ENCODE measurements at places on chromosomes 5 and 9.

- no peak for DNase-seq
These were observed 365.9 kb downstream of the NFIB start for GRCh38 chr9:13948037-13948436.

DNA sequence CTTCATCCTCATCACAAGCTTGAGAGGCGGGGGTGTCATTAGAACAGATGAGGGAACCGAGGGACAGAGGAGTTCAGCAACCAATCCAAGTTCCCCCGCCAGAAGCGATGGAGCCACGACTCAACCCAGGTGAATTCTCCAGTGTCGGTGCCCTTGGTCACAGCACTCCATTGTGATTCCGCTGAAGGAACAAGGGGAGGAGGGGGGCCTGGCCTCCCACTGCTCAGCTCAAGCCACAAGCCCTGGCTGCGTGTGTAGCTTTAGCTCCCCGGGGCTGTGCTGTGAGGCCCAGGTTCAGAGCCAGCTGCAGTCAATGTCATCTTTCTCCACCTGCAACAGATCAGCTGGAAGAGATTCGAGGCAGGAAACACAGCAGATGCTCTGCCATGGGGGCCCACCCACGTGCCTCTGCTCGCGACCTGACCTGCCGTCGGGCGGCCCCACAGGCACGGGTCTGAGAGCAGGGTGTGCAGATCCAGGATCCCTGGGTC, 72.6 kb downstream of the GTF3C4 start:
- DNase-seq = no peak

DNA sequence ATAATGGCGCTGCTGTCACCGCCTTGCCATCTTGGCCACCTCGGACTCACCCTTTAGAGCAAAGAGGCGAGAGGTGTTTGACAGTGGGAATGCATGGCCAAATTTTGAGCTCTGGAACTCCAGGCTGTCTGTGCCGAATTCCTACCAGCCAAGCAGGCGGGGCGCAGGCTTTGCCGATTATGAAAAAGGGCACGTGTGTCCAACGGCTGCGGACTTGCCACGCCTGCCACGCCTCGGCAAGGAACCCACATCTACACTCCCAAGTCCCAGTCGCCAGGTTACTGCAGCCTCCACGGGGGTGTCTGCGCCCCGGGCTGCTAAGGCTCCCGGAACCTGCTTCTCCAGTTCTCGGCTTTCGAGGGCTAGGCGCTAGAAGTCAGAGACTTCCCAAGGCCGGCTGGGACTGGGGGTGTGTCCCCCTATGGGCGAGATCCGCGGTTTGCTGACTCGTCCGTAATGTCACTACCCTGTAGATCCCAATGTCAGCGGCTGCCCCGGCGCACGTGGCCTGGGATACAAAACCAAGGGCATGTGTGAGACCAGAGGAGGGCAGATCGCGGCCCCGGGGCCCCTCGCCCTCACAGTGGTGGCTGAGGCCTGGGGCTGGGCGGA, 2.8 kb downstream of the NPR3 start:
- DNase-seq = no peak

DNA sequence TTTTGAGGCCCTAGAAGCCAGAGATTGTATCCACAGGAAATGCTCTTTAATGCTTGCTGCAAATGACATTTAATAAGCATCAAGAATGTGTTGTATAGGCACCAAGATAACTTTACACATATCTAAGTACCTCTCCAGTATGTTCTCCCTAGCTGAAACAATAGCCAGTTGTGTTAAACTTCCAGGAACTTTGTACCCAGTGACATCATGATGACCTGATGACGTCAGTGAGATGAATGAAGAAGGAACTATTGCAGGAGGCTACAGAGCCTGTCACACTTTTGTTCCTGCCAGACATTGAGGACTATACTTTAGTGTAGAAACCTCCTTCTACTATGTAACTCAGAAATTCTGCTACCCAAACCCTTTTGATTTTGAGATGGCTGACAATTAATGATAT, 129.8 kb downstream of the CD180 start:
- DNase-seq = no peak

GRCh38 chr9:129281506-129282145, 103.6 kb upstream of the IER5L start:
- DNase-seq = no peak

- DNase-seq = no peak
These were observed 28.7 kb downstream of the ENHO start for GRCh38 chr9:34493972-34494535.

DNA sequence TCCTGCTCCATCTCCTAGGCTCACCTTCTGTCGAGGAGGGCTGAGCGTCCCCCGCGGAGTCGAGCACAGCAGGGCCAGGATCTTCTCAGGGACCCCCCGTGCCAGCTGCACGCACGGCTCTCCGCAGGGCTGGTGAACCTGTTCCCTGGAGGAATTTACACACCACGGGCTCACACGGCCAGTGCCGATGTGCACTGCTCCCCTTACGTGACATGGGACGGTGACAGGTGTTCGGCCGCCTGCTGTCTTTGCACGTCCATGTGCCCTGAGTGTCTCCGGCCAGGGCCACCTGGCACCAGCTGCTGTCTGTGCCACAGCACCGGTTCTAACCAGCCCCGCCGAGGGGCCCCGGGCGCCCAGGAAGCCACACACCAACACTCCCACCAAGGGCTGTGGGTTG, 8.7 kb upstream of the AGPAT2 start:
- no peak for DNase-seq

- DNase-seq = no peak
These were observed 54.4 kb upstream of the AFAP1L1 start for GRCh38 chr5:149217096-149217802.

DNA sequence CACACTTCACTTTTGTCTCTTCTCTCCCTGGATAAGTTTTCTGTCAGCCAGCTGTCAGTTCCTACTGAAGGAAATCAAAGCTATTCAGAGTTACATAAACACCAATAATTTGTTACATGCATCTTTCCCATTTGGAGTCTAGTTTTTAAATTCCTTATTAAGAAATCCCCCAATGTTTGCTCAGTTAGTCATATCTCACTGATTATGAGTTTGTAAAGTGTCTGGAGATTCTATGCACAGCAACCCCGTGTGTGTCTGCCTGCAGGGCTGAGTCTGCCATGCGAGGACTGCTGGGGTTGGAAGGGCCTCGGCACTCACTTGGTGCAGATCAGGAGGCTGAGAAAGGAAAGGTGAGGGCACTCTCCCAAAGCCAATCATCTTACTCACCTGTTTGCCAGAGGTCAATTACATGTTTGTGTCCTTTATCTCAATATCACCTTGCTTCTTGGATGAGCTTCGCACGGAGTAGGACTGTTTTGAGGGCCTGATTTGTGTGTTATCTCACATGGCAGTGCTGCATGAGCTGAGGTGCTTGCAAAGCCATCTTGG, 3.3 kb downstream of the ANKRD34B start:
- no peak for DNase-seq

DNA sequence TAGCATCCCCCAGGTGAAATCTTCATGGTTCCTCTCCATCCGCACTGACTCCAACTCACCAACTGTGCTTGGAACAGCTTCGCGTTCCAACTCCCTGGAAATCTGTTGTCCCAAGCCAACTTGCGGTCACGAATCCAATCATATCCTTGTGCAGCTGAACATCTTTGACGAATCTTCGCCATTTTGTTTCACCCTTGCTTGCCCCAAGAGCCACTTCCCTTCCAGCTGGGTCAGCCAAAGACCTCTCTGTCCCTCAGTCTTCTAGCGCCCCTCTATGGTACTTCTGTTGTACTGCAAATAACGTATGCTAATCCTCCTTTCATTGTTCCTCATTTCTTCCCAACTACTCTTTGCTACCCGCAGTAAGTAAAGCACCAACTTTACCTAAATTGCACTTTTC, 61.0 kb upstream of the TARS1 start:
- no peak for DNase-seq

DNA sequence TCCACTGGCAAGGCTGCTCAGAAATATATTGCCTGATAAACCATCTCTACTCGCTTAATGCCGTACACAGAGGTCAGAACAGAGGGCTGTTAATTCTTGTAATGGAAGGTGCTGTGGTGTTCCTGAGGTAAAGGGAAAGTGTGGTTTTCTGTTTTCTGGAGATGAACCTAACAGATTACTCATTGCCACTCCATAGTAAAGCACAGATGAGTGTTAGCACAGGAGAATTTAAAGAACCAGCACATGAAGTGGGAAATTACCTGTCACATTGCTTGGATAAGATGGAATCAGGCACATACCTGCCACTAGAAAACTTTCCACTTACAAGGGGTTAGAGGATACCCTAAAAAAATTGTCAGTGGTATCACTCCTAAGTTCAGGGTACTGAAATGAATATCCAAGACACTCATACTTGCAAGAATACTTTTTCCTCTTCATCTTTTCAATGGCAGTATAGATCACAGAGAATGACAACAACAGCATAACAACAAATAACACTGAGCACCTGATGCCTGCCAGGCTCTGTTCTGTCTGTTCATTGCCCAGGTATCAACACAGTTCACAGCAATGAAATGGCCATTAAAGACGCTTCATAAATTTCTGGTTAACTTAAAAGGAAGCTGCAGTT, 152.9 kb upstream of the GNA14 start:
- no peak for DNase-seq

DNA sequence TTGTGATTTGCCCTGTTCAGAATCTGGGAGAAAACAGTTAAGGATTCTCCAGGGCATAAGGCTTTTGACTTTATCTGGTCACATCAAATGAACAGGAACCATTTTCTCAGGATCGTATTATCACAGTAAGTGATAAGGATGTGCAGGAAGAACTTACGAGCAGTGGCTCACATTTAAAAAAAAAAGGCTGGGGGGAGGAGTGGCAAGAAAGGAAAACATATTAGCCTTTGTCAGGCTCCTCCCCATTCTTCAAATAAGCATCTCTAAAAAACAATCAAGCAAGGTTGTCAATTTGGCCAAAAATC, 234.3 kb upstream of the TMEM161B start:
- DNase-seq = no peak

GRCh38 chr9:84317563-84317962, 23.0 kb downstream of the SLC28A3 start:
- DNase-seq = no peak

DNA sequence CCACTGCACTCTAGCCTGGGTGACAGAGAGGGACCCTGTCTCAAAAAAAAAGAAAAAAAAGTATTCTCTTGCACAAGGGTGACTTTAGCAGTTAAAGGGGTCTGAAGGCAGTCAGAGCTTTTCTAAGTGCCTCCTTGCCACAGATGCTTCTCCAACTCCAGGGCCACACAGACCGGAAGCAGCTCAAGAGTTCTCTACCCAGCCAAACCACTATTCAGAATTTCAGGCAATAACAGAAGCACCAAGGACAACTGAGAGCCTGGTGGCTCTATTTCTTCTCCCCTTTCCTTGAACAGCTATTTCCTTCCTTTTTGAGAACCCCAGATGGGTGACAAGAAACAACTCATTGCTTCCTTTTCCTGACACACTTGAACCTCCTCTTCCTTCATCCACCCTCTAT, 2.2 kb downstream of the FAM219A start:
- no peak for DNase-seq

DNA sequence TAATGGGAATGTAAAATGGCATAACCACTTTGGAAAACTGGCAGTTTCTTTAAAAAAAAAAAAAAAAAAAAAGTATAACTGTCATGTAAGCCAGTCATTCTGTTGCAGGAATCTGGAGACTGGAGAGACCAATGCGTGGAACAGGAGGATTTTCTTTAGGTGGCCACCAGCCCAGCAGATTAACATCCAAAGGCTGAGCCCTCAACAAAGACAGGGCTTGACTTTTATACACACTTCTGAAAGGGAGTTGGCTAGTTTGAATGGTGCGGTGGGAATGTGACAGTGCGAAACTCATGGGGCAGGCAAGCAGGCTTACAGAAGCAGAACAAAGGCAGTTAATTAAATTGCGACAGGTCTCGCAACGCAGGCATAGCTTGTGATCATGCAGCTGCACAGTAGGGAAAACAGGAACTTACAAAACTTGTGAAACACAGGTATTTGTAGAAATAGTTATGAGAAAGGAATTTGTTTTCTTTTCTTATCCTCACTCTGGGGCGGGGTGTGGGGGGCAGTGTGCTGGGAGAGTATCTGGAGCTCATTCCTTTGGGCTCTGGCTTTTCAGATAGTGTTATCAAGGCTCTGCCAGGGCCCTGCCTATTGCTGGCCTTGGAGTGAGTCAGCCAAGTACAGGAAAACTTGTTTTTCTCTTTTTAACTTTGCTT, 12.0 kb downstream of the UIMC1 start:
- peak; percentile 94 for DNase-seq

DNA sequence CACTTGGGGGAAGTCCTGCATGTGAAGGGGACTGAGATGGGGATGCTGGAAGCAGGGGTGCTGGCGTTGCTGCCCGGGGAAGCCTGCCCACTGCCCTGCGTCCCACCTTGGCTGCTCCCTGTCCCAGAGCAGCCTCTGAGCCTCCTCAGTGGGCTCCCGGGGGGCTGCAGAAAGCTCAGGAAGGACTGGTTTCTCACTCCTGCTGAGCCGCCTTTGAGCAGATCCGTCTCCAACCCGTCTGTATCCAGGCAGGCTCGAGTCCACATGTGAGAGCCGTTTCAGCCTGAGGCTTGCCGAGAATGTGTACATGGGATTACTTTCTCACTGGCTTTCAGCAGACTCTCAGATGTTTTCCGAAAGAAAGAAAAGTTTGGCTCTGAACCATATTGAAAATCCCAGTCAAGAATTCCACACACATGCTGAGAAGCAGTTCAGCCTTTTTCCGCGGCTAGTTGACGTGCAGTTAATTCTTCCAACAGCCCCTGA, 95.3 kb upstream of the COL5A1 start:
- no peak for DNase-seq

DNA sequence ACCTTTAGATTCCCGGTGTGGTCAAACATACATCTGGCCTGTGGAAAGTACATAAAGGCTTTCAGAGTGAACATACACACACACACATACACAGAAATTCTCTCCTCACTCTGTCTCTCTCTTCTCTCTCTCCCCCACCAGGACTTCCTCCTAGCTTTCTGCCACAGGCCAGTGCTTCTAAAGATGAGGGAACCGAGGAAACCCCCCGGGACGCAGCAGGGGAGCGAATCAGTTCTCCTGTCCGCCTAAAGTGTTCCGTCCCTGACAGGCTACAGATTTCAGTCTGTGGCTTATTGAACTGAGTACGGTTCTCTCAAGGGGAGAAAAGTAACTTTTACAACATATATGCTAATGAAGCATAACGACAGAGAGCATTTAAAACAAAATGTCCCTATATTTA, 75.8 kb downstream of the MED27 start:
- DNase-seq = no peak

- no peak for DNase-seq
These were observed 55.3 kb downstream of the BARX1 start for GRCh38 chr9:93899609-93900435.

- DNase-seq = no peak
These were observed 55.9 kb downstream of the ADRB2 start for GRCh38 chr5:148882332-148882731.

- no peak for DNase-seq
These were observed 67.1 kb upstream of the CLINT1 start for GRCh38 chr5:157925786-157926671.

- no peak for DNase-seq
These were observed 145.7 kb upstream of the TRIM32 start for GRCh38 chr9:116541402-116541801.

DNA sequence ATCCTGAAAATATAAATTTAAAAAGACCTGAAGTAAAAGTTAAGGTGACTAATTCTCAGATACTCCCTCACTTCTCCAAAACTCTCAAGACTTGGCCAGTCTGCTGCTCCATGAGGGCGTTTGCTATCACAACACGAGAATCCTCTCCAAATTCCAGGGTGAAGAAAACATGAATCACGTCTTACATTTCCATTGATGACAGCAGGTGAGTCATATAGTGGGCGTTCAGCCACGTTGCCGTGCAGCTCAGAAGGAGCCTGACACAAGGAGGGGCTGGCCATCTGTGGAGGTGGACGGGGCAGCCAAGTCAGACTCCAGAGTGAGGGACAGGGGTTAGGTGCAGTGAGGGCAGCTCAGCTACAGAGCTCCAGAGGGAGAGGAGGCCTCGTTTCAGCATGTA, 555.1 kb upstream of the ADAMTS16 start:
- no peak for DNase-seq
